ENCODE measurements at places on chromosomes 4 and X. TPM values are rescaled to one million over a fixed set of nuclear protein-coding genes. Genes with fewer than 3 reads are reported as not detected.

DNA sequence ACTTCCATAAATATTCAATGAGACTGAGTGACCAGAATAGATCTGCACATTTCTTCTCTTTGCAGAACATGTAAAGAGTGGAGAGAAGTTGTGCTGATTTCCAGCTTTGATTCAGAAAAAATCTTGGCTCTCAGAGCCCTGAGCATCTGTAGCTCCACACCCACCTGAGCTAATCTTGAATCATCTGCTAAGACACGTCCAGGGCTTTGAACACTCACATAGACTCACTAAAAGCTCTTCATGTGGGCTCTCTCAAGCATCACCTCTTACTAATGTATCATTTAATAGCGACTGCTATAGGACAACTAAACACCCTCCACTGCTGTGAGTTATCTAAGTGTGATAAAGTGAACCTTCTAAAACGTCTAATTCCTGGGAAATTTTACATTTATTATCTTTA, 147.7 kb upstream of the GRIA3 start:
- DNase-seq = no peak

DNA sequence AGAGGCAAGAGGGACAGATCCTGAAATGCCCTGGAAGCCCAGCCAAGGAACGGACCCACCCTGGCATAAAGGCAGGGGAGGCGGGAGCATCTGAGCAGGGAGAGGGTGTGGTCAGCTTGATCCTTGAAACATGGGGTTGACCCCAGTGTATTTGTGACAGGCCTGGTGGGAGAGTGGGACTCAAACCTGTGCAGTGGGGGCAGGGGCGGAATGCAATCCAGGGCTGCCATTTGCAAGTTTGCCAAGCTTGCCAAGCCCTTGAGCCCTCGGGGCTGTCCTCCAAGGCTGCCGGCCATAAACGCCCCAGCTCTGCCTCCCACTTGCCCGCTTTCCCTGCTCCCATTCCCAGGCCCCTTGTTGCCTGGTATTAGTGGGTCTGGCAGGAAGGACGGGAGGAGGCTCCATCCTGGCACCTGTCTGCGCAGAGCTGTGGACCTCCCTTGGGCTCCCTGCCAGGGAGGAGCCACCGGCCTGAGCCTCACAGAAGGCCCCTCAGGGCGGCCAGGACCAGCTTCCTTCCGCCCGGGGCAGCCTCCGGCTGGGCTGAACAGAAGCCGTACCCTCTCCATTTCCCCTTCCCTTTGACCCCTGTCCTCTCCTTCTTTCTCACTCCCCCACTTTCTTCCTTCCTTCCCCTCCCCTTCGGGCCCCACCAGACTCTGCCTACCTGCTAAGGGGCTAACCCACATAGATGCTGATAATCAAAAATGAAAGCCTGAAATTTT, 661 bp downstream of the S100P start:
- peak; percentile 46 for DNase-seq

DNA sequence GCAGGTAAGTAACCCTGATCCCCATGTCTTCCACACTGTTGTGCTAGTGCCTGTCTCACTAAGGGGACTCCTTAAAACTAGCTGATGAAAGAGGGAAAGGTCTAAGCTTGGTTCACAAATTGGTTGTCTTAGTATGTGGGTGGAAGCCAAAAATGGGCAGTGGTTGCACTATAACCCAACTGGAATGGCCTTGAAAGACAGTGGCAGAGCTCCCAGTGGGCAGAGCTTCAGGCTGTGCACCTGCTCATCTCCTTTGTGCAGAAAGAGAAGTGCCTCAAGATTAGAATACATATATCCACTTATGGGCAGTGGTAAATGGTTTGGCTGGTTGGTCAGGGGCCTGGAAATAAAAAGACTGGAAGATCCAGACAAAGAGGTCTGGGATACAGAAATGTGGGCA, 7.2 kb downstream of the SYN1 start:
- no peak for DNase-seq

DNA sequence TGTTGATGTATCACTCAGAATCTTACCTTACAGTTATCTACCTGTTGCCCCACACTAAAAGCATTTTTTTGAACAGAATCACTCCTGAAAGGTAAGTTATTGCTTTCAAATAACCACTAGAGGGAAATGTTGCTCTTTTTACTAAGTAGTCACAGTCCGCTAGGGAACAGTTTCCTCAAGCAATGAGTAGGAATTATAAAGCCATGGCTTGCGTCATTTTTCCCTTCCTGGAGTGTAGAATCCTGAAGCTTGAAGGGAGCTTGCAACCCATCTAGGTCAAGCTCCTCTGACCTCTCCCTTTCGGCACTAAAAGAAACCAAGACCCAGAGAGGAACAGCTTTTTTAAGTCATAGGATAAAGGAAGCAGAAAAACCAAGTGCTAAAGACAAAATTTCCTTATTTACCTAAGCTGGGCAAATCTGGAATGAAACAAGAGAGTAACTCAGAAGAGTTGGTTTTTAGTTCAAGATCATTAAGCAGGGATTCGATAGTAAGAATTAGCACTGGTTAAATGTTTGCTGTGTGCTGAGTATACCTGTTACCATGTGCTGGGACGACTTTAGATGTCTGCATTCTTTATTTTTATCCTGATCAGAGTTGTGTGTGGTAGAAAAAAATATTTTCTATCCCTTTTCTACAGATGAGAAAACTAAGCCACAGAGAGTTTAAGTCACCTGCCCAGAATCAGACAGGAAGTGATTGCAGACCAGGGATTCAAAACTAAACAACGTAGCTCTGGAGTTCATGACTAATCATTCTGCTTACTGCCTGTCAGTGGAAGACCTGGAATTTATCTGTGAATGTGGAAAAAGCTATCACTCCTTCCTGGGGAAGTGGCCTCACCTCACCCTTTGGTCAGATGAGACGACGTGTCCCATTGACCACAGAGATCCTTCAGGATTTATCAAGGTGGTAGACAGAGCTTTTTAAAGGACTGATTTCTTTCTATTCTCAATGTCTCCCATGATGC, 631.5 kb downstream of the RAB28 start:
- no peak for DNase-seq

- DNase-seq = no peak
Observed at GRCh38 chr4:161920304-161921052, 243.3 kb downstream of the FSTL5 start.

Gene MAOB
- not detected for total RNA-seq

Gene ETDB
- not detected for total RNA-seq

Gene ZNF711
- total RNA-seq = 0.30 TPM

Measured in activated CD4-positive, alpha-beta memory T cell treated with anti-CD3 and anti-CD28 coated beads, Interleukin-2, amount 10 ng/mL, durations not matched to agents 7 days and 5 days (primary cell).